ENCODE measurements at places on chromosomes 16 and 17. TPM values are rescaled to one million over a fixed set of nuclear protein-coding genes. Genes with fewer than 3 reads are reported as not detected.

The APOH gene
- total RNA-seq = not detected

- DNase-seq = peak; percentile 42
- no peak overlapping the region for H3K4me3 ChIP-seq
- H3K4me1 ChIP-seq = peaks cover 7% of the 10 kb centered on the region
- H3K27ac ChIP-seq = peak overlapping the region; percentile 24
Observed at GRCh38 chr17:4678448-4679026, 25.4 kb downstream of the PELP1 start.

DNA sequence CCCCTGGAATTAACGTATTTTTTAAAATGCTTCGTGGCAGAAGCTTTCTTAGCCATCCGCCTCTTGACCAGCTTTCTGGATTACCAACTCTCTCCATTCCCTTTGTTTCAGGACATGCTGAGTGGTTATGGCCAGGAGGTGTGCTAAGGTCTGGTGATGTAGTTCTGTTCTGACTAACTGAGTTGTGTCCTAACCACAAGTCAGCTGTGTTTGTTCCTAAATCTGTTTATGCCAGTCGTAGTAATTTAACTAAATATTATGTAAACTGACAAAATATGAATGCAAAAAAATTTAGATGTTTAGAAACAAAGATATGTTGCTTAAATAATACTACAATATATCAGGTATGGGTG lies 61.6 kb downstream of the MRTFB start:
- no peaks in the 10 kb centered on the region for H3K4me1 ChIP-seq
- DNase-seq = no peak
- no peak overlapping the region for H3K27ac ChIP-seq

DNA sequence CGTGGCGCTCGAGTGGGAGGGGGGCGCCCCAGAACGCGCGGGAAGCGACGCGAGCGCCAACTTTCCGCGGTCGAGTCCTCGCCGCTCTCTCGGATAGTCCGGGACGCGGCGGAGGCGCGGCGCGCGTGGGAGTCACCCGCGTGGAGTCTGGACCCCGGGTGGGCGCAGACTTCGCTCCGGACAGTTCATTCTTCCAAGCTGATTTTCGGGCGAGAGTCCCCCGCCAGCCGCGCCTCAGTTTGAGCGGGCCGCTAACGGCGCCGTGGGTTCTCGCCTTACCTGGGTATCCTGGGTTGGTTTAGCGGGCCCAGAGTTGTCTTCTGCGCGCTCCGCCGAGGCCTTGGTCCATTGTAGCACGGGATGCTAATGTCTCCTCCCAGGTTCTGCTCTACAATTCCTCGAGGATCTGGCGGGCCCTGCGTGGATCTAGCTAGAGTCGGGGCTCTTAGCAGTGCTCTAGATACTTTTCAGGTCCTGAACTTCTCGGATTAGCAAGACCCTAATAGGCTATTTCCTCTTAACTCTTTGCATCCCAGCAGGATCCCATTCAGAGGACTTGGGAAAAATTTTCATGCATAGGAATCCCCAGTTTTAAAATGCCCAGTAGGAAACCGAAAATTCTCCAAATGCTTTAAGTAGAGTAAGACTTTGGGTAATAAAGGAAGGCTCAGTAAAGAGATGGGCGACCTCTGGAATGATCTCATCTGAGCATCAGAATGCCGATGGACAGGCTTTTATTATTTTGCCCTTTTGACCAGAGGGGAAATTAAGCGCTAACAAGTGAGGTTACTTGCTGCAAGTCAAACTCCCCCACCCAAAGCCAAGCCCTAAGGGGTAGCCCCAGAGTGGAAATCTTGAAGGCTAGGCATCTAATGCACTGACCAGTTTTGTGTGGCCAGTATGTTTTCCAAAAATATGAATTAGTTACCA lies 537 bp upstream of the GJC1 start:
- peak; percentile 34 for DNase-seq
- peaks cover 36% of the 10 kb centered on the region for H3K27me3 ChIP-seq
- no peak overlapping the region for H3K27ac ChIP-seq
- H3K4me1 ChIP-seq = peaks cover 13% of the 10 kb centered on the region

- H3K36me3 ChIP-seq = peaks cover 4% of the 10 kb centered on the region
- H3K4me3 ChIP-seq = peak within 1 kb of the TSS; percentile 53
- H3K27ac ChIP-seq = peak within 1 kb of the TSS; percentile 4
- H3K27me3 ChIP-seq = peaks cover 42% of the 10 kb centered on the region
- DNase-seq = peak; percentile 51
- peaks cover 49% of the 10 kb centered on the region for H3K4me1 ChIP-seq
Observed at GRCh38 chr17:42681976-42682721, at the start of gene CNTNAP1. Gene CNTNAP1, plus strand, starts transcription at chr17:42682531. Its CDS starts 299 bp downstream, at chr17:42682830.

DNA sequence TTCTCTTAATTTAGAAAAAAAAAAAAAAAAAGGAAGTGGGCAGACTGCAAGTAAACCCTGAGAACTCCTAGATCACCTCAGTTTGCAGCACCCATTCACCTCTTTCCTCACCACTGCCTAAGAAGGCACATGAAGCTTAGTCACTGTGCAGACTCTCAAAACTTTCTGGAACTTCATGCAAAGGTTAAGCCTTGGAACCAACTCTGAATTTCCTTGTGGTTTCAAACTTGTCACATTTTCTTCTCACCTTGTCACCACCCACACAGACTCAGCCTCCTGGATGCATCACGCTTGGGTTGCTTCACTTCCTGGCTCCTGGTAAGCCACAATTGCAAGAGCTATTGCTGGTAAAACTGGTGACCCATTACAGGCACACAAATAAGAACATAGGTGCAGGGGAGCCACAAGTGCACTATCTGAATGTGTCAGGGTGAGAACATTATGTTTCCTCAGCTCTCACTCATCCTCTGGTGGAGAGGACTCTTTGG lies 15.0 kb upstream of the CPD start:
- DNase-seq = peak; percentile 92
- no peaks in the 10 kb centered on the region for H3K27me3 ChIP-seq
- peak overlapping the region; percentile 85 for H3K27ac ChIP-seq
- H3K4me1 ChIP-seq = peaks cover 33% of the 10 kb centered on the region
- no peak overlapping the region for H3K4me3 ChIP-seq
- H3K36me3 ChIP-seq = peaks cover 4% of the 10 kb centered on the region

- H3K36me3 ChIP-seq = no peaks in the 10 kb centered on the region
- no peak overlapping the region for H3K4me3 ChIP-seq
- peaks cover 7% of the 10 kb centered on the region for H3K27me3 ChIP-seq
- peaks cover 4% of the 10 kb centered on the region for H3K4me1 ChIP-seq
- DNase-seq = peak; percentile 73
Observed at GRCh38 chr17:49861150-49861884, 13.4 kb upstream of the TAC4 start.

GRCh38 chr17:3903881-3904290 lies 11.0 kb upstream of the CAMKK1 start:
- H3K4me1 ChIP-seq = no peaks in the 10 kb centered on the region
- H3K36me3 ChIP-seq = no peaks in the 10 kb centered on the region
- H3K27ac ChIP-seq = no peak overlapping the region
- no peak overlapping the region for H3K4me3 ChIP-seq

All from activated CD4-positive, alpha-beta T cell treated with anti-CD3 and anti-CD28 coated beads for 36 hours (primary cell).